Dermis microvascular lymphatic vessel endothelial cell (primary cell): ENCODE measurements at places on chromosomes 7 and 10. TPM values are rescaled to one million over a fixed set of nuclear protein-coding genes. Genes with fewer than 3 reads are reported as not detected.

Gene CRHR2
- not detected in 2 replicates for total RNA-seq

Gene ZNF680
- 6.4 and 9.5 TPM in 2 replicates for total RNA-seq

GRCh38 chr10:9987197-9987596 lies 1030.5 kb upstream of the CELF2 start:
- DNase-seq, result no peak

GRCh38 chr10:83612050-83612449 lies 527.3 kb upstream of the GHITM start:
- DNase-seq, result no peak
